Purkinje cell (primary cell): ENCODE measurements at places on chromosomes 6 and 20. TPM values are rescaled to one million over a fixed set of nuclear protein-coding genes. Genes with fewer than 3 reads are reported as not detected.

TMX4 gene
- 110 and 123 TPM in 2 replicates for polyA plus RNA-seq

IL17F gene
- polyA plus RNA-seq, result 7.1 and 12.9 TPM in 2 replicates

RIPOR2 gene
- polyA plus RNA-seq, result 58.1 and 62.1 TPM in 2 replicates

SAPCD1 gene
- not detected in 2 replicates for polyA plus RNA-seq

OPRL1 gene
- 0.13 TPM in 1 of 2 replicates, not detected in the other for polyA plus RNA-seq

AGER gene
- not detected in 2 replicates for polyA plus RNA-seq

LAMA4 gene
- 8.8 and 11.7 TPM in 2 replicates for polyA plus RNA-seq

TGM3 gene
- polyA plus RNA-seq, result 0.27 TPM in 1 of 2 replicates, not detected in the other

LRRN4 gene
- polyA plus RNA-seq, result not detected in 2 replicates

SIGLEC1 gene
- polyA plus RNA-seq, result not detected in 2 replicates

GTF2H4 gene
- polyA plus RNA-seq, result 1.7 TPM in 1 of 2 replicates, not detected in the other

DEFB119 gene
- not detected in 2 replicates for polyA plus RNA-seq

KLC4 gene
- polyA plus RNA-seq, result 7.8 and 17.5 TPM in 2 replicates

SIRPG gene
- 4.9 TPM in 1 of 2 replicates, not detected in the other for polyA plus RNA-seq

HLA-DQB2 gene
- polyA plus RNA-seq, result not detected in 2 replicates

KHDC1 gene
- 17.0 and 23.6 TPM in 2 replicates for polyA plus RNA-seq

CALHM5 gene
- polyA plus RNA-seq, result not detected in 2 replicates

AKAP12 gene
- 49.5 and 50.5 TPM in 2 replicates for polyA plus RNA-seq

TMC2 gene
- 0.54 TPM in 1 of 2 replicates, not detected in the other for polyA plus RNA-seq

TUBB2B gene
- 46.3 and 56.3 TPM in 2 replicates for polyA plus RNA-seq

SLC4A11 gene
- 0.34 and 1.2 TPM in 2 replicates for polyA plus RNA-seq

RPL7L1 gene
- polyA plus RNA-seq, result 59.4 and 89.5 TPM in 2 replicates

SNAI1 gene
- polyA plus RNA-seq, result 0.34 TPM in 1 of 2 replicates, not detected in the other

PCIF1 gene
- polyA plus RNA-seq, result 5.7 and 8.0 TPM in 2 replicates

CASS4 gene
- polyA plus RNA-seq, result not detected in 2 replicates

CAGE1 gene
- polyA plus RNA-seq, result not detected in 2 replicates

CRISP2 gene
- not detected in 2 replicates for polyA plus RNA-seq

BTN1A1 gene
- not detected in 2 replicates for polyA plus RNA-seq

ADGB gene
- not detected in 2 replicates for polyA plus RNA-seq

OR11A1 gene
- not detected in 2 replicates for polyA plus RNA-seq

IMPG1 gene
- polyA plus RNA-seq, result 0.34 and 6.7 TPM in 2 replicates

MCHR2 gene
- not detected in 2 replicates for polyA plus RNA-seq

OSTM1 gene
- 82.2 and 103 TPM in 2 replicates for polyA plus RNA-seq

CDSN gene
- polyA plus RNA-seq, result not detected in 2 replicates

FAM209B gene
- 0.89 and 0.99 TPM in 2 replicates for polyA plus RNA-seq

HLA-DOB gene
- polyA plus RNA-seq, result not detected in 2 replicates

SAMD10 gene
- 0.25 and 0.73 TPM in 2 replicates for polyA plus RNA-seq

NKAIN4 gene
- polyA plus RNA-seq, result 1.3 and 2.3 TPM in 2 replicates

ARMC12 gene
- polyA plus RNA-seq, result not detected in 2 replicates

FHL5 gene
- polyA plus RNA-seq, result 2.1 and 3.8 TPM in 2 replicates

ACSS2 gene
- 13.0 and 24.7 TPM in 2 replicates for polyA plus RNA-seq

FERMT1 gene
- polyA plus RNA-seq, result 0.31 TPM in 1 of 2 replicates, not detected in the other

CLPSL1 gene
- polyA plus RNA-seq, result not detected in 2 replicates

LRFN2 gene
- 0.50 TPM in 1 of 2 replicates, not detected in the other for polyA plus RNA-seq

SPINT4 gene
- not detected in 2 replicates for polyA plus RNA-seq

L3MBTL1 gene
- polyA plus RNA-seq, result 3.1 and 3.4 TPM in 2 replicates

BMP7 gene
- polyA plus RNA-seq, result 1.8 and 3.1 TPM in 2 replicates

EFCAB8 gene
- polyA plus RNA-seq, result not detected in 2 replicates

KIF25 gene
- polyA plus RNA-seq, result 5.7 and 13.7 TPM in 2 replicates

PRRT1 gene
- polyA plus RNA-seq, result 88.8 and 97.9 TPM in 2 replicates

FILIP1 gene
- 0.32 and 2.6 TPM in 2 replicates for polyA plus RNA-seq
